H9 (cell line): ENCODE measurements at places on chromosomes 16 and 17. TPM values are rescaled to one million over a fixed set of nuclear protein-coding genes. Genes with fewer than 3 reads are reported as not detected.

DNA sequence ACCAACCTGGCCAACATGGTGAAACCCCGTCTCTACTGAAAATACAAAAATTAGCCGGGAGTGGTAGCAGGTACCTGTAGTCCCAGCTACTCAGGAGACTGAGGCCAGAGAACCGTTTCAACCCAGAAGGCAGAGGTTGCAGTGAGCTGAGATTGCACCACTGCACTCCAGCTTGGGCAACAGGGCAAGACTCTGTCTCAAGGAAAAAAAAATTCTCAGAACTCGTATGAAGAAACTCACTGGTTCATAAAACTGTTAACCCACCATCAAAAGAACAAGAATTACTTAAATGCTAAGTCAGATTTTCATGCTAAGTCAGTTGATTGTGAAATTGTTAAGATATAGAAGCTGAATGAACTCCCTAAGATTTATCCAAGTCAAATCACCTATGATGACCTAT, 31.3 kb downstream of the SLC39A11 start:
- DNase-seq: no peak

GRCh38 chr16:47387026-47387734, 73.7 kb downstream of the ITFG1 start:
- DNase-seq: no peak

- peak; percentile 80 for DNase-seq
Observed at GRCh38 chr16:80948886-80949493, 57.7 kb downstream of the CMC2 start.

DNA sequence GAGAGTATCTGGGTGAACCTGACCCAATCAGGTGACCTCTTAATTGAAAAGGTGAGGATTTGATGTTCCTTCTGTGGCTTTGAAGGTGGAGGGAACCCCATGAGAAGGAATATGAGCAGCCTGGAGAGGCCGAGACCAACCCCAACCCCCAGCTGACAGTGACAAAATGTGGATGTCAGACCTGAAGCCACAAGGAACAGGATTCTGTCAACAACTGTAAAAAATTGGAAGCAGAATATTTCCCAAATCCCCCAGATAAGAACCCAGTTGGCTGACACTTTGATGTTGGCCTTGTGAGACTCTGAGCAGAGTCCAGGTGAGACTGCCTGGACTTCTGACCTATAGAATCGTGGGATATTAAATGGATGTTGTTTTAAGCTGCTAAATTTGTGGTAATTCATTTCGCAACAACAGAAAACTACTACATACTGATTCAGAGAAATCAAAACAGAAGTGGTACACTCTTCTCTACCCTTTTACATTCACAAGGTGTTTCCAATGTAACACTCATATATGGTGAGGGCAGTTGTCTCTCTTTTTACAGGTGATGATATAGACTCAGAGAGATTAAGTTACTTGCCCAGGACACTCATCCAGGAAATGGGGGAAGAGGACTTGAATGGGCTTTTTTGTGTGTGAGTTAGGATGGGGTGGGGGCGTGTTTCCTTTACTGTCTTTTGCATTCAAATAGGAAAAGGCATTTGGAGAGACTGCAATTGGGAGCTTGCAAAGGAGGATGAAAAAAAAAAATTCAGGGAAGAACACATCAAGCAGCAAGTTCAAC, 29.8 kb upstream of the SALL1 start:
- no peak for DNase-seq

GRCh38 chr17:58969612-58970011, 137.1 kb downstream of the TRIM37 start:
- DNase-seq: no peak

- DNase-seq: no peak
Observed at GRCh38 chr16:58010886-58011285, 9.7 kb downstream of the USB1 start.

DNA sequence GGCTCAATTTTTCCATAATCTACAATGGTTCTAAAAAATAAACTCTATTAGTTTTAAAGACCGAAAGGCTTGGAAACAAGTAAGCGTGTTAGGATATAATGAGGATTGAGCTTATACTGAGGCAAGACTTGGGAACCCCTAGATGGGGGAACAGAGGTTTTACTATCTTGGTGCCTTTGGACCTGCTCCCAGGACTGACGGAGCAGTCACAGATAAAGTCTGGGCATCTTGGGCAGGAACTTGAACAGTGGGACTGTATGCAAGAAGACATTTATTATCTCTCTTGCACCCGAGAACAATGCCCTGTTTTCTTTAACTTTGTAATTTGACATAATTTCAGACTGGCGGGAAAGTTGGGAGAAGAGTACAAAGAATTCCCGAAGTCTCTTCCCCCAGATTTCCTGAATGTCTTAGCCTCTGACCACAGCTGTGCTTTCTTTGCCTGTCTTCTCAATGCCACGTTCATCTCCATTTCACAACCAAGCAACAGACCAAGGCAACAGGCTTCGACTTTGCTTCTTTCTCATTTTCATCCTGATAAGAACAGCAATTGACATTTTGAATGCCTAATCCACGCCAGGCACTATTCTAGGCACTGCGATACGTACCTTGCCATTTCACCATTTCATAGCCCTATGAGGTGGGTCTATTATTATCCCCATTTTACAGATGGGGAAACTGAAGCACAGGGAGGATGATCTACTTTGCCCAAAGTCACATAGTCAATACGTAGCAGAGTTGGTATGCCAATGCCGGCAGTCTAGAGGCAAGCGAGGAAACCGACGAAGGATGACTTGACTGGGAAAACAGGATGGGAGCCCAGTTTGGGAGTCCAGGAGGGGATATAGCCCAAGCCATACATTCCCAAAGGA, 3.0 kb upstream of the IL4R start:
- no peak for DNase-seq

- no peak for DNase-seq
Observed at GRCh38 chr17:2703181-2703580, 8.4 kb downstream of the CLUH start.

DNA sequence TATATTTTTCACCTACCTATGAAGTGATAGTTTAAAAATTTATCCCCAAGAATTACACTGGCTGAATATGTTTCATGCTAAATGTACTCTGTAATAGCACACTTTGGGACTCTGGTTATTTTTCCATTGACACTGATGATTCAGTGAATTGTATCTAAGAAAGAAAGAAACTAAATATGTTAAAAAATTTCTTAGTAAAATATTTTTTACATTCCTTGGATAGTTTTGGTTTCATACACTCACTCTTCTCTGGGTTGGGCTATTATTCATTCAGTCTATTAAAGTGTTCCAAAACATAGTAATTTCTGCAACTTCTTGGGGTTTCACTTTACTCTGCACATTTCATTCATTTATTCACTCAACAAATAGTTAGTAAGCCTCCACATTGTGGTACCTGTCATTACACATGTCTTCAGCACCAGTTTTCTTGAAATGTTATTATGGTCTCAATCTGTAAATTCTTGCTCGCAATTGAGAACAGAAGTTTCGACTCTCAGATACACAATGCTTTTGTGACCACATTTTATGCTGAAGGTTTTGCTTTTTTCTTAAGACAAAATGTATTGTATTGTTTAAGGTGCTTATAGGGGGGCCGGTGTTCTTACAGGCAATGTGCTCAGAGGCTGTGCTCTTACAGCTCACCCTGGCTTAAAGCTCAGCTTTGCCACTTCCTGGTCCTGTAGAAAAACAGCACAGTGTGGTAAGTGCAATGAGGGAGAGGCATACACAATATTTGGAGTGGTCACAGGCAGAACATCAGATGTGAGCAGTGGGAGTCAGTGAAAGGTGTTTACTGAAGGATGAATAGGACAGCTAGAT, 17.4 kb downstream of the CNTNAP4 start:
- no peak for DNase-seq

NECAB2 gene
- 11.7 and 12.6 TPM in 2 replicates for total RNA-seq

XAF1 gene
- not detected in 2 replicates for total RNA-seq
